ENCODE measurements at places on chromosomes 3 and 15.

DNA sequence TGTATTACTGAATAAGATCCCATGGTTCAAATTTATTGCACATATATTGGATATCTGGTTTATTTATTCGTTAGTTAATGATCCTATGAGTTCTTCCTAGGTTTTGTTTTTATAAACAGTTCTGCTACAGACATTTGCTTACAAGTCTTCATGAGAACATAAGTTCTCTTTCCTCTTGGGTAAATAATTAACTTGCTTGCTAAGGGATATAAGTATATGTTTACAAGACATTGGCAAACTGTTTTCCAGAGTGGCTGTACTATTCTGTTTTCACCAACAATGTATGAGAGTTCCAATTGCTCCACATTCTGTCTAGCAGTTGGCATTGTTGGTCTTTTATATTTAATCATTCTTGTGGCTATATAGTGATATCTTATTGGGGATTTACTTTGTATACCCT, 341.8 kb upstream of the GBE1 start:
- DNase-seq, result no peak

- no peak for DNase-seq
These were observed 346.6 kb downstream of the CNTN6 start for GRCh38 chr3:1439395-1439794.

DNA sequence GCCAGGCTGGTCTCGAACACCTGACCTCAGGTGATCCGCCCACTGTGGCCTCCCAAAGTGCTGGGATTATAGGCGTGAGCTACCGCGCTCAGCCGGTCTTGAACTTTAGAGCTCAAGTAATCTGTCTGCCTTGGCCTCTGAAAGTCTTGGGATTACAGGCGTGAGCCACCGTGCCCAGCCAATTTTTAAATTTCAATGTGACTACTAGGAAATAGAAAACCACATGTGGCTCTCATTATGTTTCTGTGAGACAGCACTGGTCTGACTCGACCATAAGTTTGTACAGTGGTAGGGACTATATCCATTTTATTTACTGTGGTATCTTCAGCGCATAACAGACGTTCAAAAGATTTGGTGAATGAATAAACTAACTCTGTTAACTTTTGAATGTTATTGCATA, 9.1 kb downstream of the ZFAND6 start:
- DNase-seq, result no peak

GRCh38 chr3:43968465-43968864, 273.2 kb upstream of the TOPAZ1 start:
- DNase-seq, result no peak

- no peak for DNase-seq
These were observed 436.9 kb downstream of the FOXP1 start for GRCh38 chr3:71146673-71147072.

GRCh38 chr3:145182196-145182911, 978.6 kb downstream of the PLOD2 start:
- DNase-seq, result no peak

DNA sequence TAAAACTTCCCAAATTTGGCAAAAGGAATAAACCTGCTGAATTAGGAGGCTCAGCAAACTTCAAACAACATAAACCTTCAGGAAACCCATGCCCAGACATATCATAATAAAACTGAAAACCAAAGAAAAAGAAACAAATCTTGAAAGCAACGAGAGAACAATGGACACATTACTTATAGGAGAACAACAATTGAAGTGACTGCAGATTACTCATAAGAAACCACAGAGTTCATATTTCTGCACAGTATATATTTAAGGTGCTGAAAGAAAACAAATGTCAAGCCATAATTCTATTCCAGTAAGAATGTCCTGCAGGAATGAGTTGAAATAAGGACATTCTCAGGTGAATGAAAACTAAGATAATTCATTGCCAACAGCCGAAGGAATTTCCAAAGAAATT, 80.8 kb upstream of the PROK2 start:
- no peak for DNase-seq

DNA sequence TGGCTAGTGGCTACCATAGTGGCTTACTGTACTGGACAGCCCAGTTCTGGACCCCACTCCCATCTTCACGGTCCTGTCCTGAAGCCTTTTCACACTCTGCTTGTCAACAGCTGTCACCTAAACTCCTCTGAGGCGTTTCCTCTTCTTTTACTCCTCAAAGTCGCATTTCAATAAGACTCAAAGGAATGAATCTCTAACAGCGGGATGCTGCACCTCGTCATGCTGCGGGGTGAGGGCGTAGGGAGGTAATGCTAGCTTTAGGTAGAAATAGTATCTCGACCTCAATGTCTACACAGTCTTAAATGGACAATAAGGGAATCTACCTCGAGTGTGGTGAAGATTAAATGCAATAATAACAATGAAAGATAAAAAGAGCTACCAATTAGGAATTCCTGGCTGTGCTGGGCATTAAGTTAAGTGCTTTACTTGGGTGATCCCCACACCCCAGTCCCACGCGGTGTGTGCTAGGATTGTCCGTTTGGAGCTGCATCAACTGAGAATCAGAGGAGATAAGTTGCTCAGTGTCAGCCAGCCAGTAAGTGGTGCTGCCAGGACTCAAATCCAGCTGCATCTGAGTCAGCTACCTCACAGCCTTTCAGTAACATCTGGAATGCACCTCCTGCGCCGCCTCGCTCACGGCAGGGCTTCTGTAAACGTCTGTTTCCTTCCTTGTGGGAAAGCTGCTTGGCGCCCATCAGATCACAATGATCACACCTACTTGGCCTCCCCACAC, 14.0 kb downstream of the PLA2G4D start:
- DNase-seq, result no peak

Data from naive thymus-derived CD4-positive, alpha-beta T cell (primary cell).